Activated naive CD8-positive, alpha-beta T cell treated with anti-CD3 and anti-CD28 coated beads, Interleukin-2, amount 10 ng/mL, durations not matched to agents 7 days and 5 days (primary cell): ENCODE measurements at places on chromosomes 4 and X.
A peak's percentile ranks its signal among the peaks of the same experiment; 100 is the strongest.

GRCh38 chrX:2484721-2485648 lies 15.8 kb downstream of the DHRSX start:
- H3K36me3 ChIP-seq, result peaks cover 9% of the 10 kb centered on the region
- H3K27ac ChIP-seq, result peak overlapping the region; percentile 46
- H3K4me3 ChIP-seq, result no peak overlapping the region
- H3K27me3 ChIP-seq, result no peaks in the 10 kb centered on the region
- H3K4me1 ChIP-seq, result no peaks in the 10 kb centered on the region

GRCh38 chr4:183362916-183363542 lies 40.8 kb upstream of the CLDN24 start:
- no peak overlapping the region for H3K27ac ChIP-seq
- H3K36me3 ChIP-seq, result no peaks in the 10 kb centered on the region
- no peaks in the 10 kb centered on the region for H3K4me1 ChIP-seq
- H3K4me3 ChIP-seq, result no peak overlapping the region

DNA sequence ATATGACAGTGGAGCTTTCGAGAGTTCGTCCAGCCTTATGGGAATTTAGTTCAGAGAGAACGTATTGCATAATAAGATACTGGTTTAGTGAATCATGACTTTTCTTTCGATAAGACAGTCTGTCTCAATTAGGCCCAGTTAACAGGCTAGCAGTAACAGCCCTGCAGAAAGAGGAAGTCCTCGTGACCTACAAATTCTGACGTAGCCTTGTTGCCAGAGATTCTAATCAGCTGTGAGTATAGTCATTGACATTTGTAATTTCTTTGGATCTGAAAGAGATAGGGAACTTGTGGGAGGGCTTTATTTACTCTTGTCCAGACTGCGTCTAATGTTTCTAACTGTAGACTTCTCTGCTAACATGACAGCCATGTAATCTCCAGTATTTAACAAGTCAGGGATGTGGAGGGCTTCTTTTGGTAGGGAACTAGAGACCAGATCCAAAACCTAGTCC lies 15.8 kb downstream of the ART3 start:
- no peaks in the 10 kb centered on the region for H3K36me3 ChIP-seq
- no peak for DNase-seq
- H3K27me3 ChIP-seq, result peaks cover 15% of the 10 kb centered on the region
- peaks cover 3% of the 10 kb centered on the region for H3K4me1 ChIP-seq
- no peak overlapping the region for H3K27ac ChIP-seq

DNA sequence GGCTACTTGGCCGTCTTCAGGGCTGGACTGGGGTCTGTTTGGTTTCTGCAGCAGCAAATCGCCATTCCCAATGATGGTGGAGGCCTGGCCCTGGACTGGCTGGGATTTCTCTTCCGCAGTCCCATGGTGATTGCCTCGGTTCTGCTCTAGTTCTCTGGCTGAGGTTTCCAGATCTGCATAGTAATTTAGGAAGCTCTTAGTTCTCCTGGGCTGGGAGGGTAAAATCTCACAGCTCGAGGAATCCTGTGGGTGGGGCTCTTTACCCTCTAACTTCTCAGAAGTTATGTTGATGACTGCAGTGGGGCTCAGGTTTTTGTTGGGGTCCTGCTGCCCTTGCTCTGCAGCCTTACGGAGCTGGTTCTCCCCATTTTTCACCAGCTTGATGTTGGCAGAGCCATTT lies 200.6 kb downstream of the APBB2 start:
- H3K27ac ChIP-seq, result no peak overlapping the region
- peaks cover 3% of the 10 kb centered on the region for H3K27me3 ChIP-seq
- H3K36me3 ChIP-seq, result no peaks in the 10 kb centered on the region
- no peaks in the 10 kb centered on the region for H3K4me1 ChIP-seq

- H3K27me3 ChIP-seq, result no peaks in the 10 kb centered on the region
- H3K4me1 ChIP-seq, result no peaks in the 10 kb centered on the region
- DNase-seq, result no peak
- H3K4me3 ChIP-seq, result no peak overlapping the region
- H3K36me3 ChIP-seq, result peaks cover 2% of the 10 kb centered on the region
- no peak overlapping the region for H3K27ac ChIP-seq
Measured at GRCh38 chrX:14590216-14590615, 60.9 kb downstream of the GLRA2 start.

- no peaks in the 10 kb centered on the region for H3K36me3 ChIP-seq
- H3K27me3 ChIP-seq, result no peaks in the 10 kb centered on the region
- no peak overlapping the region for H3K27ac ChIP-seq
- H3K4me3 ChIP-seq, result no peak overlapping the region
- no peaks in the 10 kb centered on the region for H3K4me1 ChIP-seq
Measured at GRCh38 chr4:11119474-11119873, 309.2 kb downstream of the HS3ST1 start.

GRCh38 chr4:55386073-55386472 lies 9.7 kb upstream of the TMEM165 start:
- no peak overlapping the region for H3K4me3 ChIP-seq
- H3K27ac ChIP-seq, result no peak overlapping the region
- peaks cover 15% of the 10 kb centered on the region for H3K4me1 ChIP-seq
- DNase-seq, result no peak
- no peaks in the 10 kb centered on the region for H3K27me3 ChIP-seq

DNA sequence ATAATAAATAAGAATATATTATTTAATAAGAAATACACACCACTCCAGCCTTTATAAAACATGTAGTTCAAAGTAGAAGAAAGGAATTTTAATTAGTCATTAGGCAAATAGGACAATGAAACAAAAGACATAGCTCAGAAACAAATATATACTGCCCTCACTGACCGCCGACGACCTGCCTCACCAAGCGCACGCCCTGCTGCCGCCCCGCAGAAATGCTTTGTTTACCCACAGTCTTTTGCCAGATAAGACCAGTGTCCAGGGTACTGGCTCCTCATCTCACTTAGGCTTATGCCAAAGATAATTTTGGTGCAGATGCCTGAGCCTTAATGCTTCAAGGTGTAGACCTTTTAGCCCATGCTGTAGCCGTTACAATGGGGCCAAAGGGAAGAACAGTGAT lies 199.5 kb downstream of the HHIP start:
- H3K27ac ChIP-seq, result no peak overlapping the region
- no peaks in the 10 kb centered on the region for H3K27me3 ChIP-seq
- DNase-seq, result no peak
- H3K4me1 ChIP-seq, result no peaks in the 10 kb centered on the region
- no peak overlapping the region for H3K4me3 ChIP-seq

DNA sequence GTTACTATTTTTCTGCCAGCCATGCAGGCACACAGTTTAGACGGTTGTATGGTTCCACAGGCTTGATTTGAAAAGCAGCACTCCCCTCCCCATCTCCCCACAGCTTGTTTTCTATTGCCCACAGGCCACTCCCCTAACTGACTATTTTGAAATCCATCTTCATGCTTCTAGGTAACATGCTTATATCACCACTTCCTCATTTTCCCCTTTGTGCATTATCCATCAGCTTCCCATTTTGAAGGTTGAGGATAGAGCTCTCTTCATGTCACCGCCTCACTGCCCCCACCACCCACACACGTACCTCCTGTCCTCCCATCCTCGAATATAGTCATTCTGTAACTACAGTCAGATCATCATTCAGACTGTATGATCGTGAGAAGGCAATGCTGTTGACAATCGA lies 224.7 kb downstream of the MID1 start:
- H3K36me3 ChIP-seq, result no peaks in the 10 kb centered on the region
- H3K4me1 ChIP-seq, result no peaks in the 10 kb centered on the region
- no peak overlapping the region for H3K4me3 ChIP-seq
- DNase-seq, result no peak
- H3K27ac ChIP-seq, result no peak overlapping the region

- H3K27me3 ChIP-seq, result no peaks in the 10 kb centered on the region
- H3K27ac ChIP-seq, result no peak overlapping the region
- no peak for DNase-seq
- no peaks in the 10 kb centered on the region for H3K36me3 ChIP-seq
- H3K4me3 ChIP-seq, result no peak overlapping the region
- H3K4me1 ChIP-seq, result peaks cover 9% of the 10 kb centered on the region
Measured at GRCh38 chrX:57137501-57137900, 304 bp upstream of the SPIN2A start.

- no peak overlapping the region for H3K27ac ChIP-seq
- H3K36me3 ChIP-seq, result no peaks in the 10 kb centered on the region
- no peaks in the 10 kb centered on the region for H3K27me3 ChIP-seq
- no peak overlapping the region for H3K4me3 ChIP-seq
Measured at GRCh38 chrX:47316276-47317025, 53.9 kb upstream of the ZNF157 start.

GRCh38 chrX:133390676-133391075 lies 24.6 kb downstream of the GPC4 start:
- no peak overlapping the region for H3K4me3 ChIP-seq
- H3K27me3 ChIP-seq, result peaks cover 3% of the 10 kb centered on the region
- H3K4me1 ChIP-seq, result no peaks in the 10 kb centered on the region
- H3K36me3 ChIP-seq, result no peaks in the 10 kb centered on the region
- DNase-seq, result no peak
